ENCODE measurements at places on chromosomes 3 and 15.

- no peaks in the 10 kb centered on the region for H3K4me1 ChIP-seq
- no peaks in the 10 kb centered on the region for H3K27me3 ChIP-seq
- no peaks in the 10 kb centered on the region for H3K36me3 ChIP-seq
- H3K4me3 ChIP-seq = peak overlapping the region; percentile 15
- peak; percentile 20 for DNase-seq
These were observed 277.3 kb upstream of the NR2F2 start for GRCh38 chr15:96053031-96053780.

DNA sequence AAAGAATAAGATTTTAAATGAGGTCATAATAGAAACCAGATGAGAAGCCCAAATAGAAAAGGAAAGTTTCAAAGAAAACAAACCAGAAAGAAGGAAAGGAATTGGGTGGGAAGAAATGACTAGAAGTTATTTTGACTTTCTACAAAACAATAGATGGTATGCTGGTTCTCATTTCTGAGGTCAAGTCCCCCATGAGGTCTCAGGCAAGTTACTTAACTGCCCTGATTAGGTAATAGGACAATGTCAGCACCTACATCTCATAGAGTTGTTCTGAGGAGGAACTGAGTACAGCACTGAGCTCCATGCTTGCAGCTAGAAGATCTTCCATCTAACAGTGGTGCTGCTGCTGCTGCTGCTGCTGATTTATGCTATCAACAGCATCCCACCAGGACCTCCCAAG is 185.9 kb downstream of the ERC2 start:
- no peaks in the 10 kb centered on the region for H3K36me3 ChIP-seq
- no peaks in the 10 kb centered on the region for H3K4me1 ChIP-seq
- no peak for DNase-seq
- H3K4me3 ChIP-seq = no peak overlapping the region
- no peaks in the 10 kb centered on the region for H3K27me3 ChIP-seq
- no peak overlapping the region for H3K27ac ChIP-seq

DNA sequence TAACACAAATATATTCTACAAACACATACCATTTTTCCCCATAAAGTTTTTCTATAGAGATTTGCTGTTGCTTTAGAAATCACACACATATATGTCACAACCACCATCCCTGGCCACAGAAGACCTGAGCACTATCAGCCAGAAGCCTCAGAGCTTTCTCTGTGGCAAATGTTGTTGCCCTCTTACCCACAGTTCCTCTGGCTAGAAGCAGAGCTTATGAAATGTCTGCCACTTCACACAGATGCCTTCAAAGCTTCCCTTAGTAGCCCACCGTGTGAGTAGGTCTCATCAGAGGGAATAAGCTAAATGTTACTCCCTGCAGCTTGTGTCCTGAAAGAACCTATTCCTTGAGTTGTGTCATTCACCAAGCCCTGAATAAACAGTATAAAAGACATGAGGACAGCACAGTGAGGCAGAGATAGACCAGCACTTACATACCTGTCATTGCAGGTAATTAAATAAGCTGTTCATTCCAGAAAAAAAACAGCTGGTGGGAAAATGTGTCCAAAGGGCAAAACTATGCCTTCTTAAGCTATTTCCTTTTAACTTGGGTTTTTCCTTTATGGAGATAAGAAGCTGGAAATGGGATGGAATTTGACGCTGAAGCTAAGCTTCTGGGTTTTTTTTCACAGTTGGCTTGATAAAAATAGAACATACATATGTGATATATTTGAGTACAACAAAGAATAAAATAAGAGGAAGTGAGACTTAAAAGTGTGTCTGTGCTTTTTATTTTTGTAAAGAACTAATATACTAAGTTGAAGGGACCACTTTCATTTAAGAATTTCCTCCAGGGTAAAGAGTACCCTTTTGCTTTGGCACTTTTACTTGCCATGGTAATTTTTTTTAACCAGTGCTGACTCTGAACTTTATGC is 391.4 kb downstream of the KCNH8 start:
- H3K4me3 ChIP-seq = no peak overlapping the region
- no peak overlapping the region for H3K27ac ChIP-seq
- H3K4me1 ChIP-seq = no peaks in the 10 kb centered on the region
- no peaks in the 10 kb centered on the region for H3K27me3 ChIP-seq
- H3K36me3 ChIP-seq = no peaks in the 10 kb centered on the region
- no peak for DNase-seq

DNA sequence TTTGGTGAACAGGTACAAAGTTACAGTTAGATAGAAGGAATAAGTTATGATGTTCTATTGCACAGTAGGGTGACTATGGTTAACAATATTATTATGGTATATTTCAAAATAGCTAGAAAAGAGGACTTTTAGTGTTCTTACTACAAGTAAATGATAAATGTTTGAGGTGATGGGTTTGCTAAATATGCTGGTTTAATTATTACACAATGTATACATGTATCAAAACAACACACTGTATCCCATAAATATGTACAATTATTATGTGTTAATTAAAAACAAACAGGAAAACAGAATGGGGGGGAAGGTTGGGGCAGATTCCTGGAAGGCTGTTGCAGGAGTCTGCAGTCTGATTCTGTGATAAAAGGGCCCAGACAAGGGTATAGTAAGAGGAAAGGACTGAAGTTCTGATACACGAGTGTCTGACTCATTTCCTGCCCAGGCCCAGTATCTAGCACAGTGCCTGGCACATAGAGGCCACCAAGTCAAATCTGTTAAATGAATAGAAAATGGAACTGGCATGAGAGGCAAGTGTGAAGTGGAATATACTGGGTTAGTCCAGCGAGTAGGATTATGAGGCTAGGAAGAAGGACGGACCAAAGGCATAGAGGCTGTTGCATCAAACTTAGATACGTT is 7.2 kb upstream of the ENTPD3 start:
- no peaks in the 10 kb centered on the region for H3K36me3 ChIP-seq
- H3K27ac ChIP-seq = no peak overlapping the region
- H3K4me1 ChIP-seq = no peaks in the 10 kb centered on the region

DNA sequence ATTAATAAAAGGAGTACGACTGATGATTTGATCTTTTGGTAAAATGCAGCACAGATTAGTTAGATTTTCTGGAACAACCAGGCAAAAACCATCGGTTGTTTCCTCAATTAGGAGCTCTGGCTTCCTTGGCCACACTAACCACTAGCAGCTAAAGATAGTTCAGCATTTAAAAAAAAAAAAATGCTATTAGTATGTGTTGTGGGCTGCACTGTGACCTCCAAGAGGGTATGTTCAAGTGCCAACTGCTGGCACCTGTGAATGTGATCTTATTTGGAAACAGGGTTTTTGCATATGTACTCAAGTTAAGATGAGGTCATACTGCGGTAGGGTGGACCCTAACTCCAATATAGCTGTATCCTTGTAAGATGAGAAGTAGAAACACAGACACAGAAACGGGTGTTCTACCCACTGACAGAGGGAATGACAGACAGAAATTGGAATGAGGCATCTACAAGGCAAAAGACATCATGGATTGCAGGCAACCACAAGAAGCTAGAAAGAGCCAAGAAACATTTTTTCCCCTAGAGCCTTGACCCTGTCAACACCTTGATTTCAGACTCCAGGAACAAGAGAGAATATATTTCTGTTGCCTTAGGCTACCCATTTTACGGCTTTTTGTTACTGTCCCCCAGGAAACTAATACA is 534.6 kb upstream of the ROBO2 start:
- H3K27ac ChIP-seq = no peak overlapping the region
- H3K4me3 ChIP-seq = no peak overlapping the region
- no peaks in the 10 kb centered on the region for H3K36me3 ChIP-seq
- no peaks in the 10 kb centered on the region for H3K4me1 ChIP-seq

- no peaks in the 10 kb centered on the region for H3K36me3 ChIP-seq
- H3K4me3 ChIP-seq = no peak overlapping the region
- no peaks in the 10 kb centered on the region for H3K4me1 ChIP-seq
- no peak for DNase-seq
- H3K27me3 ChIP-seq = no peaks in the 10 kb centered on the region
These were observed 26.7 kb downstream of the FAN1 start for GRCh38 chr15:30930422-30930821.

DNA sequence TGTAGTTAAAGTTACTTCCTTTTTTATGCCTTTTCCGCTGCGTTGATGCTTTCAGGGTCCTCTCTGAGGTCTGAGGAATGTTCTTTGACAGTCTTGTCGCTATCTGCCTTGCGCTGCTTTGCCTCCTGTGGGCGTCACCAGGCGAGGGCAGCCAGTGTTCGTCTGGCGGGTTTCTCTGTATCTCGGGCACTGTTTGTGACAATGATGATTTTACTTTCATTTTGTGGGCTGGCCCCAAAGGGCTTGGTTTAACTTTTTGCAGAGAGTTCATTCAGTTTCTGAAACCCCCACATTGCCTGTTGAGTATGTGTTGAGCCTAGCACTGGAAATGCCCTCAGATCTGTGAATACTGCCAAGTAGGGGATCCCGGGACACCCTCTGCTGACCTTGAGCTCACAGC is 24.6 kb upstream of the SACM1L start:
- H3K27ac ChIP-seq = peak overlapping the region; percentile 77
- peak overlapping the region; percentile 49 for H3K4me3 ChIP-seq
- no peaks in the 10 kb centered on the region for H3K36me3 ChIP-seq
- DNase-seq = peak; percentile 56

DNA sequence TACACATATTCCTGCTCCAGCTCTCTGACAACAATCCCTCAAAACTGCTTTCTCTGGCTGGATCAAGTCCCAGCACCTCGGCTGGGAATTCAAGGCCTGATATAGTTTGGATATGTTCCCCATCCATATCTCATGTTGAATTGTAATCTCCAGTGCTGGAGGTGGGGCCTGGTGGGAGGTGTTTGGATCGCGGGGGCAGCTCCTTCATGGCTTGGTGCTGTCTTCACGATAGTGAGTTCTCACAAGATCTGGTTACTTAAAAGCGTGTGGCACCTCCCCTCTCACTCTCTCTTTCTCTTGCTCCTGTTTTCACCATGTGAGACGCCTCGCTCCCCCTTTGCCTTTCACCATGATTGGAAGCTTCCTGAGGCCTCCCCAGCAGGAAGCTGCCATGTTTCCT is 47.4 kb upstream of the SYN2 start:
- H3K27me3 ChIP-seq = no peaks in the 10 kb centered on the region
- H3K4me1 ChIP-seq = peaks cover 6% of the 10 kb centered on the region
- H3K27ac ChIP-seq = no peak overlapping the region
- DNase-seq = no peak
- H3K36me3 ChIP-seq = no peaks in the 10 kb centered on the region

- no peak for DNase-seq
- no peaks in the 10 kb centered on the region for H3K27me3 ChIP-seq
- no peaks in the 10 kb centered on the region for H3K36me3 ChIP-seq
- H3K4me1 ChIP-seq = no peaks in the 10 kb centered on the region
- H3K27ac ChIP-seq = no peak overlapping the region
These were observed 264.6 kb upstream of the TGFBR2 start for GRCh38 chr3:30341851-30342250.

GRCh38 chr3:18443665-18444594 is 18.8 kb upstream of the SATB1 start:
- H3K4me1 ChIP-seq = peaks cover 4% of the 10 kb centered on the region
- peak overlapping the region; percentile 60 for H3K4me3 ChIP-seq
- no peak overlapping the region for H3K27ac ChIP-seq

DNA sequence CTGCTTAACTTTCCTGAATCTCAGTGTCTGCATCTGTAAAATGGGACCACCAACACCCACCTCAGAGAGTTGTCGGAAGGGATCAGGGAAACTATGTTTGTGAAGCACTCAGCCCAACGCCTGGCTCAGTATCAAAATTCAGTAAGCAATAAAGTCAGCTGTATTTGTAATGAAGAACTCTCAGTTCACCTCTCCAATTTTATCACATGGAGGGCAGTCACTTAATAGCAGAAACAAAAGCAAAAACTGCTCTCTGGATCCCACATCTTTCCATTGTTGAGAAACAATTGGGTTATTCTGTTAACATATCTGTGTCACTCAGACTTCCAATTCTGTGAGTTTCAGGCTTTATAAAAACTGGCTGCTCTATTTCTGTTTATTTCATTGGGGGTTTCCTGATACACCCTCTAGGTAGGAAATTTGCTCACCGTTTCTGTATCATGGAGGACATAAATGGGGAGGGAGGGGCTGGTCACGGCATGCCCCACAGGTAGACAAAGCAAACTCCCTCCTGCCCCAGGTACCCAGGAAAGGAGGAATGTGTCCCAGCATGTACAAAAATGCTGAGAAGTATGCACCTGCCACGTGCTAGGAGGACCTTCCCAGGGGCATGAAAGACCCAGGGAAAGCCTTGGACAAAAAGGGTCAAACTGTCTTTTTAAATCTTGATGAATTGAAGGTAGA is 81.4 kb upstream of the LMOD3 start:
- H3K4me1 ChIP-seq = no peaks in the 10 kb centered on the region
- H3K27me3 ChIP-seq = no peaks in the 10 kb centered on the region
- H3K27ac ChIP-seq = peak overlapping the region; percentile 20
- no peak overlapping the region for H3K4me3 ChIP-seq

DNA sequence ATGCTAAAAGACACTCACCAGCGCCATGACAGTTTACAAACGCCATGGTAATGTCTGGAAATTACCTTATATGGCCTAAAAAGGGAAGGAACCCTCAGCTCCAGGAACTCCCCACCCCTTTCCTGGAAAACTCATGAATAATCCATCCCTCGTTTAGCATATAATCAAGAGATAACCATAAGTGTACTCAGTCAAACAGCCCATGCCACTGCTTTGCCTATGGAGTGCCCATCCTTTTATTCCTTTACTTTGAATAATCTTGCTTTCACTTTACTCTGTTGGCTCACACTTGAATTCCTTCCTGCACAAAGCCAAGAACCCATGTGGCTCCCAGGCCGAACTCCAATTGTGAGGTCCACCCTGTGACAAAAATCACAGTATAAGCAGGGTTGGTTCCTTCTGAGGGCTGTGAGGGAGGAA is 19.1 kb upstream of the FSTL1 start:
- H3K36me3 ChIP-seq = no peaks in the 10 kb centered on the region
- no peak for DNase-seq
- peak overlapping the region; percentile 57 for H3K27ac ChIP-seq
- H3K27me3 ChIP-seq = no peaks in the 10 kb centered on the region
- no peaks in the 10 kb centered on the region for H3K4me1 ChIP-seq
- H3K4me3 ChIP-seq = no peak overlapping the region

GRCh38 chr15:44246521-44247268 is 41.8 kb upstream of the GOLM2 start:
- H3K27me3 ChIP-seq = no peaks in the 10 kb centered on the region
- no peak for DNase-seq
- no peaks in the 10 kb centered on the region for H3K4me1 ChIP-seq
- no peak overlapping the region for H3K27ac ChIP-seq

GRCh38 chr3:140455521-140456214 is 222.2 kb upstream of the TRIM42 start:
- H3K4me3 ChIP-seq = no peak overlapping the region
- DNase-seq = no peak
- H3K4me1 ChIP-seq = no peaks in the 10 kb centered on the region
- no peaks in the 10 kb centered on the region for H3K36me3 ChIP-seq
- no peak overlapping the region for H3K27ac ChIP-seq
- no peaks in the 10 kb centered on the region for H3K27me3 ChIP-seq

GRCh38 chr15:27828746-27829145 is 270.4 kb downstream of the OCA2 start:
- H3K4me1 ChIP-seq = no peaks in the 10 kb centered on the region
- DNase-seq = no peak
- H3K4me3 ChIP-seq = no peak overlapping the region
- H3K27ac ChIP-seq = no peak overlapping the region
- H3K36me3 ChIP-seq = no peaks in the 10 kb centered on the region
- no peaks in the 10 kb centered on the region for H3K27me3 ChIP-seq

- no peaks in the 10 kb centered on the region for H3K36me3 ChIP-seq
- no peak overlapping the region for H3K27ac ChIP-seq
- no peak overlapping the region for H3K4me3 ChIP-seq
- no peak for DNase-seq
- no peaks in the 10 kb centered on the region for H3K27me3 ChIP-seq
These were observed 336.8 kb upstream of the MCTP2 start for GRCh38 chr15:93894438-93895036.

- H3K4me1 ChIP-seq = no peaks in the 10 kb centered on the region
- H3K4me3 ChIP-seq = no peak overlapping the region
These were observed 437.4 kb downstream of the GABRG3 start for GRCh38 chr15:27408428-27408827.

Measured in breast epithelium (tissue), 4 donors.